ENCODE measurements at places on chromosomes 1 and 21.

DNA sequence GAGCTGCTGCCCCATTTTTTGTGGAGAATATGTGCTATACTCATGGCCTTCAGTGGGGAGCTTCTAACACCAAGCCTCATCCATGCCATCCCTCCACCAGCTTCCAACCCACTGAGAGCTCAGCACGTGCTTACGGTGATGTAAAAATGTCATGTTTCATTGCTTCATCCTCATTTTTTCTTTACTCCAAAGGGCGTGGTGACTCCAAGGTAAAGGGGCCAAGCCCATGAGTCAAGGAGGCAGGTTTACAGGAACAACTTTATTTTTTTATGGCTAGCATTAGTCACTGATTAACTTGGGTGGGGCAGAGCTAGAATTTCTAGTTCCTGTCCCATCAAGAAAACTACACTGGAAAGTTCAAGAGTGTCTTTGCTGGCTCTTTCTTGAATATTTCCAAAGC, at the start of gene C1orf226:
C1orf226 (plus strand) TSS at position 346 of the 400 bp plus-strand sequence. CDS start 174 bp downstream, outside the sequence.
- no peak for DNase-seq

GRCh38 chr1:12600335-12600734, 17.7 kb downstream of the DHRS3 start:
- DNase-seq: no peak

- DNase-seq: no peak
Measured at GRCh38 chr1:95888941-95889390, 655.0 kb downstream of the RWDD3 start.

- DNase-seq: no peak
Measured at GRCh38 chr21:17925899-17926298, 106.7 kb upstream of the C21orf91 start.

DNA sequence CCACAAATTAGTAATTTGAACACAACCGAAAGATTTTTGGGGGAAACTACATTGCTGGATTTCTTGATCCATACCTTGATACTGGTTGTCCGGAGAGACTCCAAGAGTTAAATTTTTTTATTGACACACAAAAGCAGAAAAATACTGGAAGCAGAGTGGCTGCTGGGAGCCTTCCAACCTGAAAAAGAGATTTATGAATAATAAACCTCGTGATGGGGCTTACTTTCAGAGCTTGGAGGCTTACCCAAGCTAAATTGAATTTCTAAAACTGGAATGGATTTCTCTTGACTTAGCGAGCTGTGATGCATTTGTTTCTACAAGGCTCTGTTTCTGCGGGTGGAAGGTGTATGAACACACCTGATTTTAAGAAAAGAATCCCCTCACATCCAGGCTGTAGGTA, 35.7 kb downstream of the PCP4 start:
- no peak for DNase-seq

GRCh38 chr1:112674986-112675727, 698 bp downstream of the MOV10 start:
- DNase-seq: no peak

DNA sequence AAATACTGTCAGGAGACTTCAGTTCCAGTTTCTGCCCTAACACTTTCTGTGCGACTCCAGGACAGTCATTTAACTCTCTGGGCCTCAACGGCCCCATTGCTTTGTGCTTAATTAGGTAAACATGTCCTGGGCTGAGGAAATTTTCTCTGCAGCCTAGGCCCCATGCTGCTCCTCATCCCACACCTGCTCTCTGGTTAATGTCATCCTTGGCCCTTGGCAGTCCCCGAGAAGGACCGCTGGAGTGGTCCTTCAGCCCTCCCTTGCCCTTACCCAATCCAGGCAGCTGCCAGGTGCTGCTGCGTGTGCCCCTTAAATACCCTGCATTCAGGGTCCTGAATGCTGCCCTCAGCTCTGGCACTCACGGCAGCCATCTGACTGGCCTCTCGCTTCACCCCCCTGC, 18.7 kb downstream of the UBL4B start:
- no peak for DNase-seq

- DNase-seq: no peak
Measured at GRCh38 chr1:1179983-1180861, 6.5 kb downstream of the TTLL10 start.

DNA sequence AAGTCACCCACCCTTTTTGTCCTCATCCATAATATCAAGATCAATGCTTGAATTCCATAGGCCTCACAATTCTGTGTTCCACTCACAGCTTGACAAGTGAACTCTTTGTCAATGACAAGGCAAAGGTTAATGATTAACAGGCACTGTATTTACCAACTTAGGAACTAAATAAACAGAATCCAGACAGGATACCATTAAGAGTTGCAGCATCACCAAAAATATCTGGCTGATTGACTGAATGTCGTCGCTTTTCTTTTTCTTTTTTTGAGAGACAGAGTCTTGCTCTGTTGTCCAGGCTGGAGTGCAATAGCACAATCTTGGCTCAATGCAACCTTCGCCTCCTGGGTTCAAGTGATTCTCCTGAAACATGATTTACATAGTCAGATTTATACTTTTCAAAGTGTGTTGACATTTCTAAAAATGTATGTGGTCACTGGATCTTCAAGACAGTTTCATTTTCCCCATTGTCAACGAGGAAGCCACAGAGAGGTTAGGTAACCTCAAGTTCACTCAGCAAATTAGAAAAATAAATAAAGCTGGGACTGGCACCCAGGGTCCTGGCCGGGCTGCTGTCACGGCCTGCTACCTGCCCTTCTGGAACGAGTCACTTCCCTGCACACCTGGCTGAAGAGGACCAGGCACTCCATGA, 81.0 kb downstream of the PDE9A start:
- no peak for DNase-seq

DNA sequence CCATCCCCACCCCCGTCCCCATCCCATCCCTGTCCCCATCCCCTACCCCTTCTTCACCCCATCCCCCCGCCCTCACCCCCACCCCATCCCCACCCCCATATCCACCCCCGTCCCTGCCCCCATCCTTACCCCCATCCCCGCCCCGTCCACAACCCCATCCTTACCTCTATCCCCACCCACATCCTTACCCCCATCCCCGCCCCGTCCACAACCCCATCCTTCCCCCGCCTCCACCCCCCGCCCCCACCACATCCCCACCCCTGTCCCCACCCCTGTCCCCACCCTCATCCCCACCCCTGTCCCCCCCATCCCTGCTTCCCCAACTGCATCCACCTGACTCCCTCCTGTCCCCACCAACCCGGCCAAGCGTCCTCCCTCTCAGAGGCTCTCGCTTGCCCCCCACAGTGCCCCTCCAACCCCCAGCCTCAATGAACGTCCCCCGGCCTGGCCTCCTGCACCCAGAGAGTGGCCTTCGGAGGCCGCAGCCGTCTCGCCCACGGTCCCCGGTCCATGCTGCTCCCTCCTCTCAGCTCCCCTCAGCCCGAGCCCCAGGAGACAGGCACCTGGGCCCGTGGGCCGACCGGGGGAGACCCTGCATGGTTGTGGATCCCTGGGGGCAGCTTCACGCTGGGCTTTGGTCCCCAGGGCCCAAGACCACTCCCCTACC, 25.5 kb upstream of the C1orf159 start:
- no peak for DNase-seq

GRCh38 chr1:57007472-57007871, 41.7 kb upstream of the C8B start:
- no peak for DNase-seq

DNA sequence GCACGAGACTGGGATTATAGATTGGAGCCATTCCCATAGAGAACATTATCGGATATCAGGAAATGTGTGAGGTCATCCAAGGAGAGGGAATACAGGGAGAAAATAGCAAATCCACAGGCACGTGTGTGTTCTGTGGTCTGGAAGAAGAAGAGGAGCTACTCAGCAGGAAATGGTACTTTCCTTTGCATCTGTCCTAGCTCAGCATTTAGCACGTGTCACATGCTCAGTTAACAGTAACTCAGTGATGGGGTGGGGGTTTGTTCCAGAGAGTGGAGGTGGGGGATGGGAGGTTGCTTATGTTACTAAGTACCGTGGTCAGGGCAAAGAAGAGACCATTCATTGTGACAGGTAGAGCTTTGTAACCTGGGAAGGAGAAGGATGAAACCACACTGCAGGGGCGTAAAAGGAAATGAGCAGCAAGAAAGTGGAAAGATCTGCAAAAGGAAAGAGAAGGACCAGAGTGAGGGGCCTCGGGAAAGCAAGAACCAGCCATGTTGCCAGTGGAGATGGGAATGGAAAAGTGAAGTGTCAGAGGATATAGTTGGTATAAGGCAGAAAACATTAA, 100.4 kb downstream of the ATP5PO start:
- no peak for DNase-seq
